Natural killer cell treated with Interleukin-12 subunit alpha and Interleukin-12 subunit beta and Interleukin-15 and Interleukin-18, amount 100 ng/mL, for 72 hours (primary cell): ENCODE measurements at places on chromosomes 1 and 21. TPM values are rescaled to one million over a fixed set of nuclear protein-coding genes. Genes with fewer than 3 reads are reported as not detected.

Gene OLFML2B
- not detected for total RNA-seq

Gene SYPL2
- total RNA-seq = not detected

Gene FCRL2
- not detected for total RNA-seq

Gene TDRD10
- total RNA-seq = not detected

Gene NT5C1A
- total RNA-seq = 9.2 TPM

Gene FAM151A
- not detected for total RNA-seq

Gene LCE1F
- not detected for total RNA-seq

Gene EMC1
- 54.2 TPM for total RNA-seq

Gene CD58
- total RNA-seq = 40.1 TPM

Gene TFF3
- total RNA-seq = not detected

Gene RGS7
- not detected for total RNA-seq

Gene TMPRSS15
- total RNA-seq = not detected

Gene TMPRSS2
- not detected for total RNA-seq
